Hepatic stellate cell (primary cell): ENCODE measurements at places on chromosomes 7 and 10.

DNA sequence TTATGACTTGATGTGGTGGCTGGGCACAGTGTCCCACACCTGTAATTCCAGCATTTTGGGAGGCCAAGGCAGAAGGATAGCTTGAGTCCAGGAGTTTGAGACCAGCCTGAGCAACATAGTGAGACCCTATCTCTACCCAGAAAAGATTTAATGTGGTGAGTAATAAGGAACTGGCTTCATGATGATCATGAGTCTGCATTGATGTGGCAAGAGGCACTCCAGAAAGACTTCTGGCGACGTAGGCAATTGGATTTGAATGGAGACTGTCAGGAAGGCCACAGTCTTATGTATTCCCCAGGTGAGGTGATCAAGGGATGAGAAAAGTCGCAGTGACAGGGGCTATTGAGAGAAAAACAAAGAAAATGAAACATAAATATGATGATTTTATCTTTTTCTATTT lies 138.0 kb downstream of the CACNB2 start:
- DNase-seq, result no peak

GRCh38 chr10:96987842-96988175 lies 155.7 kb downstream of the LCOR start:
- peak; percentile 81 for DNase-seq

DNA sequence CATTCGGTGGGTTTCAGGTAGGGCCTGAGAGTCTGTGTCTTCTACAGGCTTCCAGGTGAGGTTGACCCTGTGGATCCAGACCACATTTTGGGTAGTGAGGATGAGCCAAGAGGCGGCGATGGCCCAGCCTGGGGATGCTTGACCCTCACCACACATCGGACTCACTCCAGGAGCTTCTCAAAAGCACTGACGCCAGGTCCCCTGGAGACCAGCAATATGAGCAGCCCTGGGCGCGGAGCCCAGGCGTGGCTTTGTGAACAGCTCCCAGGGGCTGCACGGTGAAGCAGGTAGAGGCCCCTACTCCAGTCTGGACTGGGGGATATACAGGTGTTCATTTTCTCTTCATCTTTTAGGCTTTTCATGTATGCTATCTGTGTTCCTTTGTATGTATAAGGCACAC lies 139.7 kb upstream of the PCBD1 start:
- DNase-seq, result no peak

DNA sequence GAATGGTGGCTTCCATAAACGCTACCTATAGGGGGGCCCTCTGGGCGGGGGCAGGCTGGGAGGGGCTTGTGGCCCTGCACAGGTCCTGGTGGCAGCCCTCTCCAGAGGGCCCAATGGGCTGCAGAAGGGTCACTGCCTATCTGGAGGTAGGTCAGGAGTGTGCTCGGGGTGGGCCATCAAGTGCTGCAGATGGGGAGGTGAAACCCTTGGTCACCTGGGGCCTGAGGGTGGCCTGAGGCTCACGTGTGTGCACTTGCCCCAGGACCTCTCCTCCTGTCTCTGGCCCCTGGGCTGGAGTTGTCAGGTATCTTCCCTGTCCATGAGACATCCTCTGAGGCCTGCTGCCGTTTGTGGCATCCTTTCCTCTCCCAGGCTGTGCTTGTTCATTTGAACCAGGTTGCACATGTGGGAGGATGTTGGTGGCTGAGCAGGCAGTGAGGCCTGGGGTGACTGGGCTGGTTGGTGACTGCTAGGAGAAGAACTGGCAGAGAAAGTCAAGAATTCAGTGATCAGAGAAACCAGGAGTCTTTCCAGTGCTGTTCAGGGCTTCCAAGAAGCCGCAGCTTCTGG lies 21.1 kb upstream of the SH2D4B start:
- DNase-seq, result no peak

GRCh38 chr7:51126324-51126723 lies 190.3 kb downstream of the COBL start:
- no peak for DNase-seq

GRCh38 chr7:38280000-38280399 lies 6.6 kb upstream of the TARP start:
- DNase-seq, result no peak

DNA sequence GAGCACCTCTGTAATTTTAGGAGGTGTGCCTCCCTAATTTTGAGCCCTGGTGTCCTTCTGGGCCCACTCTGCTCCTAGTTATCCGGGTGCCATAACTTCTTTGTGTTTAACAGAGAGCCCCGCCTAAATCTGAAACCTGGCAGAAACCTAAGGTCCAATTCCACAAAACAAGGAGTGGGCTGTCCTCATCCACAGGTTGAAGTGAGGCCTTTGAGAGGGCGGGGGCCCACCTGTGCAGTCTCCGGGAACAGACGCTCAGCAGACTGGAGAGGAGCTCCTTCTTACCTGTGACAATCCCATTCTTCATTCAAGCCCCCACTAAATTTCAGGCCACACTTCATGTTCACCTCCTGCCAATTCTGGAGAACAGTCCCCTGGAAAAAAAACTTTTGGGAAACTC lies 10.9 kb downstream of the TMEM72 start:
- DNase-seq, result no peak

DNA sequence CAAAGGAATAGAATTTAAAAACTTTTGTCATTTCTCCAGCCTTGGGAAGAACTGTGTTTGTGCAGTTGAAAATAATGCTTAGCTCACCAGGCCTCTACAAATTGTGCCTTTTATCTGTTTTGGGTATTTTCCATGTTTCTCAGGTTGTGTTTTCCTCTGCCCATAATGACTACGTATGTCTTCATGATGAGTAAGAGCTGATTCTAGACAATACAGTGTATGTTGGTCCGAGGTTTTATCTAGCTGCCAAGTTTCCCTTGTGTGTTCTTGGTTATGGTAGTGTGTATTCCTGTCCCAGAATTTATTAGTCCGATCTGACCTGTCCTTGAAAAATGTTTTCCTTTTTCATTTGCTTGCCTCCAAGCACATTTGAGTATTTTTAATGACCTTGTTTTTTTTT lies 83.7 kb upstream of the GLCCI1 start:
- DNase-seq, result no peak

- no peak for DNase-seq
These were observed 37.6 kb downstream of the PLXDC2 start for GRCh38 chr10:19853831-19854230.

GRCh38 chr7:77335581-77335980 lies 80.6 kb downstream of the GSAP start:
- no peak for DNase-seq

DNA sequence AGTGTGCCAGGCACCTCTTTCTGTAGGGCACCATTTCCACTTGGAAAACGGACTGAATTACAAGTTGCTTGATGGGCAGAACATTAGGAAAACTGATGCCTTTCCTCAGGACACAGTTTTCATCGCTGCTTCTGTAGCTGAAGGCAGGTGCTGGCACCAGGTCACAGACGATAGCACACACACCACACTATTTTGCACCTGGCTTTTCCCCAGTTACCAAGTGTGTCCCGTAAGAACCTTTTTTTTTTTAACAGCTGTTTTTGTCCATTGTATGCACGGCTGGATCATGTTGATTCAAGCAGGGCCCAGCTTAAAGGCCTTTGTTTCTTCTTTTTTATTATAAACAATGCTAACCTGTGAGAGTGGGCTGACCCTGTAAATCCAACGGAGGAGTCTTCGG lies 1.3 kb upstream of the GET4 start:
- no peak for DNase-seq

DNA sequence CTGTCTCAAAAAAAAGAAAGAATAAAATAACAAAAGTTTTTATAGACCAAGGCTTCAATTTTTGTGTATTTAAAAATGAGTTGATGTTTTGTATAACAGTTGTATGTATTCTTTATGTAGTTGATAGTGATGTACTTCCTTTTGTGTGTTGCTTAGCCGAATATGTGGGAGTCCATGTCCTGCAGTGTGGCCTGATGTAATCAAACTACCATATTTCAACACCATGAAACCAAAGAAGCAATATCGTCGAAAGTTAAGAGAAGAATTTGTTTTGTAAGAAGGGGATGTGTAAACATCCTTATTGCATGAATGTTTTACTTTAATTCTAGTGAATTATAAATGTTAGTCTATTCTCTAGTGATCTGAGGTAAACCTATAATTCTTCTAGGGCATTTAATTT lies 56.6 kb downstream of the MPLKIP start:
- no peak for DNase-seq

GRCh38 chr10:89645742-89646172 lies 715 bp upstream of the PANK1 start:
- no peak for DNase-seq
